ENCODE measurements at places on chromosomes 4 and X.

DNA sequence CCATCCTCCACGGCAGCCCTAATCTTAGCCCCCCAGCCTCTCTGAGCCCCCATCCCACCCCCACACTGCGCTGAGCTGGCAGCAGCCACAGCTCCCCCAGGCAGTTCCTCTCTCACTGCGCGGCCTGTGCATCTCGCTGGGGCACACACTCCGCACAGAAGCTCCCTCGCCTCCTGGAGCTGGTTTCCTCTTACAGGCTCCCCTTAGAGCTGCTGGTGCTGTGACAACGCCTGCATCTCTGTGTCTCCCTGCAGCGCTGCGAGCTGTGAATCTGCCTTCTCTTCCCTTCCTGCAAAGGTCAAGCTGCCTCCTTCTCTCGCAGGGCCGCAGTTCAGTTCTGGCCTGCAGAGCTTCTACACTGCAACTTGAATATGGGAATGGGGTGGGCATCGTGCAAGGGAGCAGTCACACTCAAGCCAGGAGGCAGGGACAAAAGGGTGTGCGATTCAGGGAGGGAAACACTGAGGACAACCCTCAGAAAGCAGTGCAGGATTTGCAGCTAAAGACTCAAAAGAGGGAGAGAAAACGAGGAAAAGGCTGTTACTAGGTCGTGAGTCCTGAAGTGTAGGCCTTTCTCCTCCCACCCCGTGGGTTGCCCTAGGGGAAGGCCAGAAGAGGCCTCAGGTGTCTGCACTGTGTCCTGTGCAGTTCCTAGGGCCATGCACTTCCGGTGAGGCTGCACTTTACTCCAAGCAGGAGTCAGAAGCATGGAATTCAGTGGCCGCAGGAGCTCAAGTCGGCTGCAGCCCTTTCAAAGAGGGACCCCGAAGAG lies 87.0 kb downstream of the BCOR start:
- DNase-seq, result no peak

DNA sequence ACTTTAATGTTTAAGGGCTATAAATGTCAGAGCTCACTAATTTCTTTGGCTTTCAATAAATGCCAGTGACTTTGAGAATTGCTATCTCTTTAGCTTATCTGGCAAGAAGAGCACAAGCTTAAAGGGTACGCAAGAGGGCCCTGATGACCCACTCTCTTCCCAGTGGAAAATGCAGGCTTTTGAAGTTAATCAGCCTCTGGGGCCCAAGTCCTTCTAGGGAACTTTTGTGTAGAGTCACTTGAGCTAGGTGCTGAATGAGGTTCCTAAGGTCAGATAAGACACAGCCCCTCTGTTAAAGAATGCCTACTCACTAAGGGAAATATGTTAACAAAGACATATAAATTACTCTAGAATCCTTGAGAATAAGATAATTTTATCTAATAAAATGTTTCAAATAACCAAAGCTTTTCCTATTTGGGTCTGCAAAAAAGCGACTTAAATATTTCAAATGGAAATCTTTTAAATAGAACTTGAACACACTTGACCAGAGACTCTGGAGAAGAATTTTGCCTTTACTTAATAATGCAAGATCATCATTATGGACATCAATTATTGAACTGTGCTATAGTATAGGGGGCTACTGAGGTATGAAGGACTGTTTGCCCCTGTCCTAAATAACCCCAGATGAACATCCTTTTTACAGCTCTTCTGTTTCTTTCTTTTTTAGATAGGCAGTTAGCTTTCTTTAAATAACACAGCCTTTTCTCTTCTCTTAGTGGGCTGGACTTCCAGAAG lies 430.1 kb downstream of the GBA3 start:
- DNase-seq, result no peak

- DNase-seq, result no peak
Observed at GRCh38 chr4:84753321-84753972, 170.5 kb downstream of the CDS1 start.

DNA sequence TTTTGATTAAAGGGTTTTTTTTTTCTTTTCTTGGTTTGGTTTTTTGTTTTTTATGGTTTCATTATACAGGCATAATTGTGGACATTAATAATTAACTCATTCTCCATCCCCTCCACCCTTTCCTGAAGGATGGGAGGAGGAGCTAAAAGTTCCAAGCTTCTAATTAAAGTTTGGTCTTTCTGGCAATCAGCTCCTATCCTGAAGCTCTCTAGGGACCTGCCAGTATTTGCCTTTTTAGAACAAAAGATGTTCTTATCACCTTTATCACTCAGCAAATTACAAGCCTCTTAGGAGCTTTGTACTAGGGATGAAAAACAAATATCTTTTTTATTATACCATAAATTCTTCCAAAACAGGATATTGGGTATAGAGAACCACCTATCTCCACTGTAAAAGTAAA lies 589.8 kb downstream of the PDHA2 start:
- no peak for DNase-seq

- DNase-seq, result no peak
Observed at GRCh38 chr4:723751-724530, 18.3 kb downstream of the PCGF3 start.

DNA sequence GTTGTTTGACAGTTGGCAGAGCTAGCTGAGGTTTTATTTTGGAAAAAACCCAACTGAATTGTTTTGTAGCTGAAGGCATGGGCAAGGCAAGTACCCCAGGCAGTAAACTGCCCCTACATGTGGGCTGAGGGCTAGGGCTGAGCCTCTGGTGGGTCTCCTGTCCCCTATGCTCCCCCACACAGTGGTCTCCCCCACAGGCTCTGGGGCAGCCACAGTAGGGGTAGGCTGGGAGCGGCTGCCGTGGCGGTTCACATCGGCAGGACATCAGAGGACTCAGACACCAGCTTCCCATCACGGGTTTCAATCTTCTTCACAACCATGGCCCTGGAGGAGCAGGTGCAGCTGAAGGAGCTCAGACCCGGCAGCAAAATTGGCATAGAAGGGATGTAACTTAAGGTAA lies 10.7 kb upstream of the ALAS2 start:
- DNase-seq, result no peak
